Stimulated activated CD8-positive, alpha-beta memory T cell treated with anti-CD3 and anti-CD28 coated beads, Interleukin-7, amount 100 ng/mL, for 1 hour (primary cell): ENCODE measurements at places on chromosomes 11 and 22.

- peak; percentile 38 for DNase-seq
These were observed 19.9 kb upstream of the MUC5B start for GRCh38 chr11:1202776-1203504.

DNA sequence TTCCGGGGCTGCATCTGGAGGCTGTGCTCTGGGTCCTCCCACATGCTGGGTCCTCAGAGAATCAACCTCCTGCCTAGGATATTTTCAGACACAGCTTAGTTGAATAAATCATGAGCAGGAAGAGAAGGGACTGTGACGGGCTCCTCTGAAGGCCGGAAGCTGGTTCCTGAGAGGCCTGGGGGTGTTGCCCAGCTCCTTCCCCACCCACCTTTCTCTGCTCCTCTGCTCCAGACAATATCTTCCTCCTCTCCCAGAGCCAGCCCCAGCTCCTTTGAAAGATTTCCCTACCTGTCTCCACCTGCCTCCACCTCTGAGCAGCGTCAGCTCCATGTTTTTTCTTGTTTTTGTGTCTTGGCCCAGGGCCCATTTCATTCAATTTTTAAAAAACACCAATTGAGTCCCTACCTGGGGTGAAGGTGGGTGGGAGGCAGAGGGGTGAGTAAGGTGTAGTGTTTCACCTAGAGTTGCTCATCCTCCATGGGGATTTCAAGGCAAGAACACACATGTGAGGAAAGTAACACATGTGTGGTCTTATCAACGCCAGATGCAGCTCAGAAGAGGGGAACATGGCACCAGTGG lies 24.8 kb upstream of the THY1 start:
- no peak for DNase-seq

- DNase-seq: no peak
These were observed 9.5 kb upstream of the MS4A4E start for GRCh38 chr11:60252213-60253108.

- no peak for DNase-seq
These were observed 955.6 kb downstream of the OPCML start for GRCh38 chr11:132576706-132577105.

DNA sequence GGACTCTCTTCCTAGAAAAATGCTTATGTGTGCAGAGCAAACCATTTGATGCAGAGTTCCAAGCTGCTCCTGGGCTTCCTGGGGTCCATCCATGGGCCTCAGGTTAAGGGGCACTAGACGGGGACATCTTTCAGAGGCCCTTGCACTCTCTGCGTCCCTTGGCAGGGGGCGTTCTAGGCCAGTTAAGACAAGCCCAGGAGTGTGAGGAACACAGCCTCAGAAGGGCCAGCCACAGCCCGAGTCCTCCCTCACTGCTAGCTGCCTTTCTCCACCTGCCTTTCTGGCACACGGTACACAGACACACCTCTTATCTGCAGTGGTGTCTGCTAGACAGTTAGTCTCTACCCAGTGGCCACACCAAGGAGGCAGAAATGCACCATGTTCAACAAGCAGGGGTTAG lies 18.0 kb upstream of the BID start:
- DNase-seq: no peak

DNA sequence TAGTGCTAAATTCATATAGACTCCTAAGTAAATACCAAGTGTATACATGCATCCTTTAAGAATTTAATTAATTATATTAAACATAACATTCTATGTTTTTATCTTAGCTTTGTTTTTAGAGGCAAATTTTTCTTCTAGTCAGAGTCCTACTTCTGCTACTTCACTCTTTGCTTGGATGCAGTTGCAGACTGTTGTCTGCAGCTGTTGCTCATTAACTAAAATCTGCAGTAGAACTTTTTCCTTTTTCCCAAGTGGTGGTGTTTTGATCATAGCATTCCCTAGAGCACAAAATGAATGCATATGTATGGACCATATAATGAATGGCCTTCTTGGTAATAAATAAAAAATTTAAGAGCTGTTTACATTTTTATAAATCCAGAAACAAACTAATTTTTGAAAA lies 198.3 kb downstream of the CASP12 start:
- DNase-seq: no peak

DNA sequence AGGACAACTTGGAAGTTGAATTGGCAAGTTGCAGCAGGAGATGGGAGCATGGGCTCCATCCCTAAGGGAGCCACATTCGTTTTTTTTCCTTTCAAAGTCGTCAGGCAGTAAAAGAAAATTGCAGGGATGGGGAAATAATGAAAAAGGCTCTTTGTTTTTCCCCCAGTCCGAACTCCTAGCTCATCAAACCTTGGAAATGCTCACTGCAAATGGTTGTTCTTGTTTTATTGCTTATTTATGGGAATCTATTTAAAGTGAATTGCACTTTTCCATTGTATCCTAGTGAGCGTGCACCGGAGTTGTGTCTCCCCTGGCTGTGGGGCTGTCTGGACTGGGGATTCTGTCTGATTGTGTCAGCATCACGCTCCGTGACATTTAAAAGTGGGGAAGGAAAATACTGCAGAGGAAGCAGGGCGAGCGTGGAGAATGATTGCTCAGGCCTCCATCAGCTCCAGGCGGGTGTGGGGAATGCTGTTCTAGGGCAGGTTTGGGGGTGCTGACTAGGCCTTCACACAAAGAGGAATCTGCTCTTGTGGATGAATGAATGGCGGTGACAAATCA lies 306.4 kb downstream of the KIRREL3 start:
- no peak for DNase-seq

DNA sequence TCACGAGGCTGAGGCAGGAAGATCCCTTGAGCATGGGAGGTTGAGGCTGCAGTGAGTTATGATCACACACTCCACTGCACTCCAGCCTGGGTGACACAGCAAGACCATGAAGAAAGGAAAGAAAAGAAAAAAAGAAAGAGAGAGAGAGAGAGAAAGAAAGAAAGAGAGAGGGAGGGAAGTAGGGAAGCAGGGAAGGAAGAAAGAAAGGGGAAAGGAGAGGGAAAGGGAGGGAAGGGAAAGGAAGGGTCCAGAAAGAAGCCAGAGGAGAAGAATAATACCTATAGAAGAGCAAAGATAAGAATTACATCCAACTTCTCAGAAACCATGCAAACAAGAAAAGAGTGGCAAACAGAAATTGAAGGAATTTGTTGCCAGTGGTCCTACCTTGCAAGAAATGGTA lies 17.2 kb upstream of the ZFTA start:
- DNase-seq: no peak

- DNase-seq: peak; percentile 28
These were observed at the start of gene CPT1A for GRCh38 chr11:68841718-68842426. CPT1A (minus strand) TSS chr11:68841916; CDS start chr11:68815474, 26,442 bp downstream.

GRCh38 chr11:43327987-43328386 lies 16.2 kb downstream of the API5 start:
- no peak for DNase-seq

DNA sequence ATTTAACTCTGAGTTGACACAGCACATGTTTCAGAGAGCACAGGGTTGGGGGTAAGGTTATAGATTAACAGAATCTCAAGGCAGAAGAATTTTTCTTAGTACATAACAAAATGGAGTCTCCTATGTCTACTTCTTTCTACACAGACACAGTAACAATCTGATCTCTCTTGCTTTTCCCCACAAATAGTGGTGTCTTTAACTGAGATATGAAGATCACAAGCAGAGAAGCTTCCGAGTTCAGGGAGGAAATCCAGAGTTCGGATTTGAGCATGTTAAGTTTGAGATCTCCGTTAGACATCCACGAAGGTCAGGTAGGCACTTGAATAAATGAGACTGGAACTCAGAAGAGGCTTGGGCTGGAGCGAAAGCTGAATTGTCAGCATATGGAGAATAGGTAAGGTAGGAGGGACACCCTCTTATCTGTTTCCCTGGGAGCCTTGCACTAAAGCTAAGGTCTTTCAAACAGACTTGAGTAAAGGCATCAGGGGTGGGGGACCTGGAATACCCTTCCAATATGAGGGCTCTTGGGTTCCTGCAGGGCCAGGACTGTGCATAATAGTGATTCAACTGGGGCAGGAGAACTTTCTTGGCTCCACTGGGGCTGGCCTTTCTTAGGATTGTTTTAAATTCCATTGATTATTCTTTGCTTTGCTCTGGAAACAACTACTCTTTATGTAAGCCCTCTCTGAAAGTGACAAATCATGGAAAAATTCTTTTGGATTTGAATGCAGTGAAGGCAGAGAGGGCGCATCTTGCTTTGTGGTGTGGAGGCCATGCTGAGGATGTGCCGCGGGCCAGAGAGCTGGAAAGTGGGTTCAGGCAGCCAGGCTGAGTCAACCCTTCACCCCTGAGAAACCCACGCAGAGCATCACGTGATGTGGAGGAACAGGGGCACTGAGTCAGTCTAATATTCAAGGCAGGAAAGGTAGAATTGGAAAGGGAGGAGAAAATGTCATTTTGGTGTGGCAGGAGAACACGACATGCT lies 62.7 kb upstream of the AMPD3 start:
- DNase-seq: no peak

DNA sequence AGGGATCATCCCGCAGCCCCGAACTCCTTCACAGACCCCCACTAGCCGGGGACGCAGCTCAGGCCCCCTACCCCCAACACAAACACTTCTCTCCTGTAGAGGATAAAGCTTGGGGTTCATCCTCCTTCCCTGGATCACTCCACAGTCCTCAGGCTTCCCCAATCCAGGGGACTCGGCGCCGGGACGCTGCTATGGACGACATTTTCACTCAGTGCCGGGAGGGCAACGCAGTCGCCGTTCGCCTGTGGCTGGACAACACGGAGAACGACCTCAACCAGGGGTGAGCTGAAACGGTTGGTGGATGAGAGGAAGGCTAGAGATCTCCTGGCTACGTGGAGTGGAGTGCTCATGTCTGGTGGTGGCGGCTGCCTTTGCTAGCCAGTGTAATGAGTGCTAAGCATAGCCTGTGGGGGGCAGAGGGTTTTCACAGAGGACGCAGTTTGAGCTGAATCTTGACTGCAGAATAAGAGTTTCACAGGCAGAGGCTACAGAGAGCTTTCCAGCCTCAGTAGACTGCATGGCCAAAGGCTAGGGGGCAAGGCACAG lies 580 bp downstream of the ILK start:
- peak; percentile 28 for DNase-seq

GRCh38 chr11:62555464-62556107 lies 9.0 kb upstream of the AHNAK start:
- DNase-seq: no peak

GRCh38 chr11:79485694-79486093 lies 44.9 kb upstream of the TENM4 start:
- DNase-seq: no peak

DNA sequence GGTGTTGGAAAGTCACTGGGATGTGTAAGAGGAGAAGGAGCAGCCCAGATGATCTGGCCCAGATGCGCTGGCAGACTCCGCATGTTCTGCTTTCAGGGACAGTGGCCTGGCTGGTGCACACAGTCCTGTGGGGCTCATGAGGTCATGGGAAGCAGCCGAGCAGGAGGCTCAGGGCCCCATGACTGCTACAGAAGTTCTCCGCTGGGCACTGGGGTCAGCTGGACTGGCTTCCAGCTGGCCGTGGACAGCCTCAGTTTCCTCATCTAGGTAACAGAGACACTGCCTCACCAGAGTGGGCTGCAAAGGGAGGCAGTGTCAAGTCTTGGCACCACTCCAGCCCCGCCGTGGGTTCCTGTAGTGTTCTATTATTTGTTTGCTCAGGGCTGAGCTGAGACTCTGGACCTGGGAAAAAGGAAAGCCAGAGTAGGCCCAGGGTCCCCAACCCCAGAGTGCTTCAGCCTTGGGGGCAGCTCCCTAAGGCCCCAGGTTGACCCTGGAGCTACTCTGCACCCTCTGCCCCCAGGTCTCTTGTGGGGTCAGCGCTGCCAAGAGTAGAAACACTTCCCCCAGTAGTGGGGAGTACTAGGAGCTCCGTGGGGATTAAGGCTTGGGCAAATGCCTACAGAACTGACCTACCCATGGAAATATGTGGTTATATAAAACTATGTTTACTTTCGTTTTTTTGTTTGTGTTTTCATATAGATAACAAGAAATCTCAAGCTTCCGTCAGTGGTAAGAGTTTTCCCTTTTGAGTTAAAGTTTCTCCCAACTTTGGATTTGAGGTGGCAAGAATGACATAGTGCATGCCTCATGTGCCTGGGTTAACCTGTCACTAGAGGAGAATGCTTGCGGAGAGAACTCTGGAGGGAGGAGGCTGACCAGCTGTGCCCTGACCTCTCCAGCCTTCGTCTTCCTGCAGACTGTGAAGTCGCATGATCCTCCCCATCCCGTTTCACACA lies 45.3 kb downstream of the MED15 start:
- no peak for DNase-seq

GRCh38 chr11:42315846-42316245 lies 856.4 kb upstream of the LRRC4C start:
- DNase-seq: no peak

- no peak for DNase-seq
These were observed 48.4 kb downstream of the PDE2A start for GRCh38 chr11:72625691-72626413.

DNA sequence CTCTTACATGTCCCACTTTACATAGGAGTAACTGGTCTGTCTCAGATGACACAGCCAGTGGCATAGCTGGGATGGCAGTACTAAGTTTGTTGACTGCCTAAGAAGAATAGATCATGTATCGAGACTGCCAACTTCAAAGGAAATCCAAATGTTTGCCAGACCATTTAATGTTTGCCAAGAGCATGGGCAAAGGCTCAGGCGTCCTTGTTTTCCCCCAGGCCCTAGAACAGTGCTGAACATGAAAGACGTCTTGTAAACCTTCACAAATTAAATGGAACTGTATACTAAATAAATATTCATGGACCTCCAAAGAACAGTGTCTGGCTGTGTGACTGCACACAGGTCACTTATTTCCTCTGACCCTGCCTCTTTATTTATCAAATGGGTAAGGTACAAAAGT lies 234.7 kb upstream of the CCDC90B start:
- no peak for DNase-seq

DNA sequence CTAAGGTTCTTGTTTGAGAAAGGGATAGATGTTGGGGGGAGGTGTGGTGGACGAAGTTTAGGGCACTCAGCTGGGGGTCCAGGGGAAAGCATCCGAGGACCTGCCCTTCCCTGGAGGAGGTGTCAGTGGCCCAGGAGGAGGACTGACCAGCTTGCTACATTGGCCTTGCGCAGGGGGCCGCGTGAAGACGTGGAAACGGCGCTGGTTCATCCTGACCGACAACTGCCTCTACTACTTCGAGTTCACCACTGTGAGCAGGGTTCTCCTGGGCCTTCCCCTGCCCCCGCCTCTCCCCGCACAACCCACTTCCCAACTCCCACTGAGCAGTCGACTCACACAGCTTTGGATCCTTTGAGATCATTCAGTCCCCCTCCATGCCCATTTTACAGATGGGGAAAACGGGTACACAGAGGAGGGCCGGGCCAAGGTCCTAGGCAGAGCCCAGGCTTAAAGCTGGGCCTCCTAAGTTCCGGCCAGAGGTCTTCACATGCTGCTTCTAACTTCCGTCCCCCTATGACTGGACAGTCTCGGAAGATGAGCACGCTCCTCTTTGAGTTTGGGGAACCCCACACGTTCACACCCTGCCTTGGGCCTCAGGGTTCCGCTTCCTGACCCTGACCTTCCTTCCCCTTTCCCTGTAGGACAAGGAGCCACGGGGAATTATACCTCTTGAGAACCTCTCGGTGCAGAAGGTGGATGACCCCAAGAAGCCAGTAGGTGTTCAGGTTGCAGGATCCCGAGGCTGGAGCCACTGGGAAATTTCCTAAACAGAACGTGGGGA lies 28.7 kb downstream of the CYTH4 start:
- DNase-seq: no peak

- no peak for DNase-seq
These were observed 9.0 kb downstream of the NAT10 start for GRCh38 chr11:34114471-34114870.
